ENCODE measurements at places on chromosomes 11 and 22.

DNA sequence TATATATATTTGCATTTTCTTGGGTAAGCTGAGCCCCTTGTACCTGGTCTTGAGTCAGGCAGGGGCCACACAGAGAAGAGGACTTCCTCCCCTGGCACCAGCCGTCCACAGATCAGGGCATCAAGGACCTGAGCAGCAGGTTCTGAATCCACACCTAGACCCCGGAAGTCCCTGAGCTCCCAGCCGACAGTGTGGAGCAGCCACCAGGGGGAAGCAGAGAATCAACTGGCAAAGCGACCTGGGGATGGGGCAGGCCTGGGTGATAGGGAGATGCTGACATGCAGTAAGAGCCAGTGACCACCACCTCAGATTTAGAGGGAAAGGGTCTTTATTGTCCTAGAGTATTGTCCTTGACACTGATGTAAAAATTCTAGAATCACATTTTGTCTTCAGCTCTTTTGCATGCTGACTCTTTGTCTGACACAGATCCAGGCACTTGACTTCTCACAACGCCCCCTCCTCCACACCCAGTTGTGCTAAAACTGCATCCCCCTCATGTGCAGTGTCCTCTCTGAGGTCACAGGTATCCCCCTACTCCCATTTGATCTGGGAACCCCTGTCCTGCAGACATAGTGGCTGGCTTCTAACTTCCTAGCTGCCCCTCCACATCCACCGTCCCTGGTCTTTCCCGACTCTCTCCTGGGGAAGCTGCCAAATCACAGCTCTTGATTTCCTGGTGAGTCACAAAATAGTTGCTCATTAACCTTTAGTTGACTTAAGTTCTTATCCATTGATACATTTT, 109.3 kb downstream of the GGTLC2 start:
- DNase-seq, result no peak

DNA sequence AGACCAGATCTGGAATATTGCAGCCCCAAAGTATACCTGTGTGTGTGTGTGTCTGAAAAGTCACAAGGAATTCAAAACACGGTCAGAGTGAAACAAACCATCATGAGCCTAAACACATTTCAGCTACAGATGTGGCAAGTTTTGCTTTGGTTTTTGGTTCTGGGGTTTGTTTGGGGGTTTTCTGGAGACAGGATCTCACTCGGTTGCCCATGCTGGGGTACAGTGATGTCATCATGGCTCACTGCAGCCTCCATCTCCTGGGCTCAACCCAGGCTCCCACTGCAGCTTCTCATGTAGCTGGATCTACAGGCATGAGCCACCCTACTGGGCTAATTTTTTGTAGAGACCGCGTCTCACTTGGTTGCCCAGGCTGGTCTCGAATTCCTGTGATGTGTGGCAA, 41.4 kb upstream of the PHF21A start:
- no peak for DNase-seq

DNA sequence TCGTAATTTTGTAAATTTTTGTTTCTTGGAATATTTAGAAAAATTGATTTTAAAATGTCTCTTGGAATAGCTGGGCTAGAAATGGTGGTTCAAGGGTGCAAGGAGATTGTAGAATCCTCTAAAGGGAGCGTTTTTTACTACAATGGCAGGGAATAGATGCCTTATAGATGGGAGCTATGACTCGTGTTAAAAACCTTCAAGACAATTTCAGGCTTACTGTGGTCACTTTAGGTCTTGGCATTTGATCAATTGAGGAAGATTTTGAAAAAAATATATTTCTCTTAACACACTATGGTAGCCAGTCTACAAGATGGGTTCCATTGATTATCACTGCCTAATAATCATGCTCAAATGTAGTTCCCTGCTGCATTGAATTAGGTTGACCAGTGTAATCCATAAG, 25.0 kb downstream of the METTL15 start:
- no peak for DNase-seq

DNA sequence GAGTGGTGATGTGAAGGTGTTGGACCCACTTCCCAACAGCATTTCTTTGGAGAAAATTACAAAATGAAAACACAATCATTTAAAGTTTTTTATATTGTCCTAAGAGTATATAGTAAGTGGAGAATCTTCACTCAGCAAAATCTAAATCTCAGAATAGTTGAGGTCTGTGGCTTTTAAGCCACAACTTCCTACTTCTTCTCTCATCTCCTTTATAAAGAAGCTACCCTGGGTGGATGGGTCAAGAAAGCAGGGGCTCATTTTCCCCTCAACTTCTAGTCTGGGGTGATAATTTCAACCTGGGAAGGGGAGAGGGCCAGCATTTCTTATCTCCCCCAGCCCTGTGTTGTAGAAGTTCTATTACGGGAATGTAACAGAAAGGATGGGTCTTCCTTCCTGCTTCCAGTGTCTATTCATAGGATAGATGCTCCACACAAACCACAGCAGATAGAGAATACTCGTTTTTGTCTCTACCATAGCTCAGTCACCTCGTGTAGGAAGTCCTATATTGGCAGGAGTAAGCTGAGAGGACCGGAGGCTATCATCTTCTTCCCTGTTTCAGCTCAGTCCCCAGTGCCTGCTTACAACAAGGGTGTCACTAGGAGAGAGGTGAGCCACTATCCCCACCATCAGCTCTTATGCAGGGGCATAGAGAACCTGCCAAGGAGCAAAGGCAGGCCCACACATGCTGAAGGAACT, 341.5 kb downstream of the CASP12 start:
- no peak for DNase-seq

- peak; percentile 76 for DNase-seq
Measured at GRCh38 chr22:31943978-31944699, at the start of gene YWHAH. Gene YWHAH, plus strand, starts transcription at chr22:31944535. Its CDS starts 199 bp downstream, at chr22:31944734.
